ENCODE measurements at places on chromosomes 16 and 17.

DNA sequence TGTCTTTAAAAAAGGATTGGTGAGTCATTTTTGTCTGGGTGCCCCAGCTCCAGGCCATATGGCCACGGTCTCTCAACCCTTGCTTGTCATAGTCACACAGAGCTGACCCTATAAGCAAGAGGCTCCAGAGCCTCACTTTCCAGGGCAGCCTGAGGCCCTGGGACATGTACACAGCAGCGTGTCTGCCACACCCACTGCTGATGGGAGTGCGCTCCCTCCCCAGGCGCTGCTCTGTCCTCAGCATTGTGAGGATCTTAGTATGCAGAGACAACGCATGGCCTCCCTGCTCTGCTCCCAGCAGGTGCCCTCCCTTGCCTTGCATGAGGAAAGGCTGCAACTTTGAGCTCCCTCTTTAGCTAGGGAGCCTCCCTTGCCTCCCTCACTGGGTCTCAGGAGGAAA, 80.8 kb upstream of the CRHR1 start:
- no peak for DNase-seq

GRCh38 chr17:78401246-78401645, 22.8 kb downstream of the PGS1 start:
- no peak for DNase-seq

- DNase-seq, result peak; percentile 83
Measured at GRCh38 chr17:49218941-49219913, 8.7 kb downstream of the ABI3 start.

- DNase-seq, result no peak
Measured at GRCh38 chr17:45265821-45266220, 3.9 kb upstream of the SPATA32 start.

GRCh38 chr16:489606-490005, 37.9 kb upstream of the CAPN15 start:
- no peak for DNase-seq

DNA sequence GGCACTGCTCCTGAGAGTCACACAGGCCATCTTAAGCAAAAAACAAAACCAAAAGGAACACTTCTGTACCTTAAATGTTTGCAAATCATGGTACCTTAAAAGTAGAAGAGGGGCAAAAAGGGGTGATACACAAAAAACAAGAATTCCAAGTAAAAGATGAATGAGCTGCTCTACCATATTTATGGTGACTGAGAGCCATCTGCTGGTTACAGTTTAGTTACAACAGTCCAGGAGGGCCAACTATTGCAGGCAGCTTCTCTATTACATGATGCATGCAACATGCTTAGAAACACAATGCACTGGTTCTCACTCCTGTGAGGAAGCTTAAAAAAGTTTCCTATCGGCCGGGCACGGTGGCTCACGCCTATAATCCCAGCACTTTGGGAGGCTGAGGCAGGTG, 53.5 kb downstream of the STX8 start:
- DNase-seq, result peak; percentile 37

- DNase-seq, result no peak
Measured at GRCh38 chr16:92431-93339, 14.7 kb downstream of the MPG start.

- peak; percentile 21 for DNase-seq
Measured at GRCh38 chr16:16045879-16046278, 96.5 kb downstream of the ABCC1 start.

- DNase-seq, result peak; percentile 80
Measured at GRCh38 chr17:56715613-56716357, 117.9 kb downstream of the C17orf67 start.

DNA sequence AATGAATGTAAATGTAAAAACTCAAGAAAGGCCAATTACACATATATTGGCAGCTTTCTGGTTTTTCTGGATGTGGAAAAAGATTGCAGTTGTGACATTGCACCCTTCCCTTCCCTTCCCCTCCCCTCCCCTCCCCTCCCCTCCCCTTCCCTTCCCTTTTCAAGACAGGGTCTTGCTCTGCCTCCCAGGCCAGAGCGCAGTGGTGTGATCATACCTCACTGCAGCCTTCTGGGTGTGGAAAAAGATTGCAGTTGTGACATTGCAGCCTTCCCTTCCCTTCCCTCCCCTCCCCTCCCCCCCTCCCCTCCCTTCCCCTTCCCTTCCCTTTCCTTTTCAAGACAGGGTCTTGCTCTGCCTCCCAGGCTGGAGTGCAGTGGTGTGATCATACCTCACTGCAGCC, 41.7 kb downstream of the PIK3R5 start:
- DNase-seq, result no peak

- no peak for DNase-seq
Measured at GRCh38 chr17:17227608-17228520, 9.1 kb downstream of the FLCN start.

DNA sequence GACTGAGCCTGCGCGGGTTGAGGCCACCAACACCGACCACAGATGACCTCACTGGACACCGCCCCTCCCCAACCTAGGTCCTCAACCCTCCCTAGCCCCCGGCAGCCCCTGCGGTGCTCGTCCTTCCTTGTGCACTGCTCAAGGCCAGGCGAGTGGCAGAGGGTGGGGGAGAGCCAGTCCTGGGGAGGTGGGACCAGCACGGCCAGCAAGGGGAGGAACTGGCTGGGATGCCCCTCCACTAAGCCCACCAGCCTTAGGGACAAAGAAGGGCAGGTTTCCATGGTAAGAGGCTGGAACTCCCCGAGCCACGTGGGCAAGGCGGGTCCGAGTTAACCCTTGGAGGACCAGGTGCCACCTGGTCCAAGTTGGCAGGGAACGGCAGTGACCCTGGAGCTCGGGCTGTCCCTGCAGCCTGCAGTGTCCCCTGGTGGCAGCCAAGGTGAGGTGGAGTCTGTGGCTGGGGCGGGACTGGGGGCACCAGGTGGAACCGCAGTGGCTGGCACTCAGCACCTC, 9.2 kb downstream of the FSCN2 start:
- DNase-seq, result peak; percentile 36

DNA sequence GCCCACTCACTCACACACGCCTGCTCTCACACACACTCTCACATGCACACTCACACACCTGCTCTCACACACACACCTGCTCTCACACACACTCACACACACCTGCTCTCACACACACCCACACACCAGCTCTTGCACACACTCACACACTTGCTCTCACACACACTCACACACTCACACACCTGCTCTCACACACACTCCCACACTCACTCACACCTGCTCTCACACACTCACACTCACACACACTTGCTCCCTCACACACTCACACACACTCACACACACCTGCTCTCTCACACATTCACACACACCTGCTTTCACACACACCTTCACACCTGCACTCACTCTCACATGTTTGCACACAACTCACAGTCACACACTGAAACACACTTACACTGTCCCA, 4.0 kb downstream of the CD300H start:
- DNase-seq, result no peak

DNA sequence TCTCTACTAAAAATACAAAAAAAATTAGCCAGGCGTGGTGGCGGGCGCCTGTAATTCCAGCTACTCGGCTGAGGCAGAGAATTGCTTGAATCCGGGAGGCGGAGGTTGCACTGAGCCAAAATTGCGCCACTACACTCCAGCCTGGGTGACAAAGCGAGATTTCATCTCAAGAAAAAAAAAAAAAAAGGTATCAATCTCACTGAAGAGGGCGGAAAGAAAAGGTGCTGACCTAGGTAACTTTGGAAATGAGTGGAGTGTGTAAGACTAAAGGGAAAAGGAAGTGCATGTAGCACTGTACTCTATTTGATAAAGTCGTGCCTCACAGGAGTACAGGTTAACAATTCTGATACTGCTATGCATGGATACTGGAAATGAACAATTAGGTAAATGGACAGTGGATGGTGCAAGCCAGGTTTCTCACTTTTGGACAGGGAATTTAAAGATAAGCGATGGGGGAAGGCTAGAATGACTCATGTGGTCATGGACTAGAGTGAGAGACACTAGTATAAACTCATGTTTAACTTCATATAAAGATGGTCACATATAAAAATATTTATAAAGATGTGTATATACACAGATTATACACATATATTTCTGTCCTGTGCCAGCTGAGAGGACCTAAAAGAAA, 142.9 kb downstream of the CDK5R1 start:
- no peak for DNase-seq
